ENCODE measurements at places on chromosomes 2 and 18. TPM values are rescaled to one million over a fixed set of nuclear protein-coding genes. Genes with fewer than 3 reads are reported as not detected.
A peak's percentile ranks its signal among the peaks of the same experiment; 100 is the strongest.

DNA sequence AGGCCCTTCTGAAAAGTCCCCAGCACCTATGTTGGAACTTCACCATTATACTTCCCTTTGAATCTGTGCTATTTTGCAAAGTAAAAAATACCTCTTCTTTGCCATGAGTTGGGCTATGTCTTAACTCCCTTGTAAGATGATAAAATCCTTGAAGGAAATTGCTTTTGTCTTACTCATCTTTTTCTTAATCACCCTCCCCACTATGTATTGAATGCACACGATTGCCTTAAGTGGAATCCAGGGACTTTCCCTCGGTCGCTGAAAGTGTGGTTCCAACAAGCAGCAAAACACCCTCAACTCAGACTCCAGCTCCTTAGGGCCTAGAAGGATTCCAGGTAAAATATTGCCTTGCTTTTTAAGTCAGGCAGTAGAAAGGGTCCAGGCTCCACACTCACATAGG, 173.2 kb upstream of the ARL4C start:
- DNase-seq, result peak; percentile 70

GRCh38 chr2:225566798-225567197, 167.3 kb downstream of the NYAP2 start:
- no peak for DNase-seq

Gene PRSS56
- total RNA-seq, result not detected

Gene CD8B2
- not detected for total RNA-seq

DNA sequence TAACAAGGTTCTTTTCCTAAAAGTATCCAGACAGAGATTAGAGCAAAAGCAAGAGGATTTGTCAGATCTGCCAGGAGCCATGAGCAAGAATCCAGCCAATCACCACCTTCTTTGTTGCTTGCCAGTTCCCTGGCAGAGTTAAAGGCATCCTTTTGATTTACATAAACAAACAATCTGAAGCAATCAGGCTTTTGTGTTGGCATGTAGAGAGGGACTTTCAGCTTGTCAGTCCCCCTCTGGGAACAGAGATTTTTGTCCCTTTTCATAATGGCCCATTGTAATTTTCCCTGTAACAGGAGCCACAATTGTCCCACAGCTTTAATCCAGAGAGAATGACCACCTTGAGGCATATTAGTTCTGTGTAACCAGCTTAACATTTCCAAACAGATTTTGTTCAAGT, at the start of gene ERMN:
TSS of gene ERMN (minus strand) at position 39 of the 400 bp plus-strand sequence. CDS start 182 bp downstream, outside the sequence.
- DNase-seq, result no peak

Gene NLRC4
- total RNA-seq, result not detected

DNA sequence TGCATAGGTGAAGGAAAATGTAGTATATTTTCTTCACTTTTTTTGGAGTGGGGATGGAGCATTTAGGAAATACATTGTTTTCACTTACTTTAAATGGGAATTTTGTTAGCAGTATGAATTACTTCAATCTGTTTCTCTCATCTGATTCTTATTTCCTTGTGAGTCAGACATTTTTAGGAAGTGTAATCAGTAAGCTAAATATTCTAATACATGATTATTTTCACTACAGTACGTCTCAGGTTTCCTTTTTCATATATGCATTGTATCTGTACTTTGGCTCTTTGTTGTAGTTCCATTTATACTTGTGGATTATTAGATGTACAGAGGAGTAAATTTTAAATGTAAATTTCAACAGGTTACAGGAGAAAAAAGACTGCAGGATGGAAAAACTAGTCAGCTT, 27.9 kb downstream of the GPD2 start:
- DNase-seq, result no peak

Gene DSC2
- total RNA-seq, result not detected

GRCh38 chr2:168690381-168690885, 112.0 kb upstream of the NOSTRIN start:
- DNase-seq, result no peak

DNA sequence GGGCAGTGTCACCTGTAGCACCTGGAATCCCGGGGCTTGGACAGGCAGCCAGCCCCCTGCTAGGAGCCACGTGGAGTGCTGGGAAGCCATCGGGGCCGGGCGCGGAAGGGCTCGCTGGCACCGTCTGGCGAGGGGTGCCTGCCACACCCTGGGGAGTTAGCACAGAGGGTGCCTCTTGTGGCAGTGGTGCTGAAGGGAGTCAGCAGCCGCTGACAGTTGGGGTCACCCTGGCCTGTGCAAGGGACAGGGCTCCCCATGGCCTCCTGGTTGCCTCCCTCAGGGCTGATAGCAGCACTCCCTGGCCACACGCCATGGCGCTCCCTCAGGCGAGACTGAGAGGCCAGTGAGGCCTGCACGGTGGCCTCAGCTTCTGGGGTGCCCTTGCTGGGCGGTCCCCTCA, 13.9 kb upstream of the D2HGDH start:
- no peak for DNase-seq

- DNase-seq, result no peak
Measured at GRCh38 chr2:46136953-46137352, 160.3 kb upstream of the EPAS1 start.

Gene FASTKD1
- 13.5 TPM for total RNA-seq

- no peak for DNase-seq
Measured at GRCh38 chr2:10490806-10491291, 42.7 kb upstream of the ODC1 start.

DNA sequence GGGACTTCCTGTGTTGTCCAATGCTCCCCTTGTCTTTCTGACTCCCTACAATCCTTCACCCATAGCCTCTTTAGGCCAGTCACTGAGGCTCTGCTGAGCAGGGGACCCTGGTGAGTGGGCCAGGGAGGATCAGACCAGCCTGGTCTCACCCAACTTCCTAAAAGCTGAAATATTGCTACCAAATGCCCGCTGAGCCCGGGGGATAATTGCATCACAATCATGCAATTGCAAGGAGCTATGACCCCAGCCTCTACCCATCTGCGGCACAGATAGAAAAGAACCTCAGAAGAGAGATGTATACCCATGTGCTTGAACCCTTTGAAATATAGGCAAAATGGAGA, 3.7 kb upstream of the SP100 start:
- no peak for DNase-seq

GRCh38 chr18:44895176-44895798, 214.6 kb downstream of the SETBP1 start:
- DNase-seq, result peak; percentile 76

Gene HSBP1L1
- total RNA-seq, result 13.5 TPM

DNA sequence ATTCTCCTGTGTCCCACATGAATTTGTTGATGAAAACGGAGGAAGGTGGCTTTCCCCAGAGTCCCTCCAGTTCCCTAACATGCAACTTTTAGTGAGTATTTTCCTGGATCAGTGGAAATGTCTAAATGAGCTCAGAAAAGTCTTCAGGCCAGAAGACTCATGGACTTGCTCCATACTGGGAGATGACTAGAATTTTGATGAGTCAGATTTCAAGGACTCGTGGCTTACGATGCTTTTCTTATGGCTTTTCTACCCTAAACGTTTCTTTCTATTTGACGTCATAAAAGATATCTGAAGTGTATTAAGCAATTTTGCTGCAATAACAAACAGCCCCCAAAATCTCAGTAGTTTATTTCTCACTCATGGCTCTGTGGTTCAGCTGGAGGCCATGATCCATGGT, 397.6 kb downstream of the FBXO15 start:
- DNase-seq, result no peak

GRCh38 chr2:163207693-163208370, 369.3 kb upstream of the KCNH7 start:
- DNase-seq, result no peak

DNA sequence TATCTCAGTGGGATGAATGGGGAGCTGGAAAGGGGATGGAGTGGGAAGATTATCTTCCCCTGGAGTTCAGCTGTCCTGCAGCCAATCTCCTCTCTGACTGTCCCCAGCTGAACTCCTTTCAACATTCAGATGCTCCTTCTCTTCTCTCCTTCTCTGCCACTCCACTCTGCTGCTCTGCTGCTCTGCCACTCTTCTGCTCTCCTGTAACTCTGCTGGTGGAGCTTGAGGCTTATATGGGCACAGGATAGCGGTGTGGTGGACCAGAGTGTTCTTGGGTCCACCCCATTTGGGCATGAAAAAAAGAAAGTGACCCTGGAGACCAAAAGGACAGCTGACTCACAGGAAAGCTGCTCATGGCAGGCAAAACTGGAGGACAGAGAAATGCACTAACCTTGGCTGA, 26.6 kb downstream of the FAHD2B start:
- peak; percentile 0 for DNase-seq

- no peak for DNase-seq
Measured at GRCh38 chr2:19178175-19178574, 180.2 kb downstream of the OSR1 start.

Data from fibroblast of villous mesenchyme (primary cell).